ENCODE measurements at places on chromosomes 12 and 14.
A peak's percentile ranks its signal among the peaks of the same experiment; 100 is the strongest.

GRCh38 chr14:49986343-49987014, 93.6 kb downstream of the ARF6 start:
- DNase-seq, result no peak

DNA sequence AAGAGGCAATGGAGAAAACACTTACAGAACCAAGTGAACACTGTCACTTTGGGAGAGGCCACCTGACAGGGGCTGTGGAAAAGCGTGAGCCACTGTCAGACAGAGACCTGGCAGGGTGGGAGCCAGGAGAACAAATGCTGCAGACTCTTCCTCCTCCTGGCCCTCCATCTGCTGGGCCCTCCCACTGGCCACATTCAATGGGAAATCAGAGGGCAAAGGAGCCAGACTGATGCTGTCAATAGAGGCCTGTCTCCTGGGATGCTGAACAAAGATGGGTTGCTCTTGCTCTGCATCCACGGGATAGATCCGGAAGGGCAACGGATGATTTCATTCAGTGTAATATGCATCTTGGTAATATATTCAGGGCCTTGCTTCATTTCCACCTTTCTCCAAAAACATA, 44.9 kb upstream of the BCAT1 start:
- DNase-seq, result no peak

GRCh38 chr12:41794336-41794735, 350.3 kb downstream of the GXYLT1 start:
- no peak for DNase-seq

DNA sequence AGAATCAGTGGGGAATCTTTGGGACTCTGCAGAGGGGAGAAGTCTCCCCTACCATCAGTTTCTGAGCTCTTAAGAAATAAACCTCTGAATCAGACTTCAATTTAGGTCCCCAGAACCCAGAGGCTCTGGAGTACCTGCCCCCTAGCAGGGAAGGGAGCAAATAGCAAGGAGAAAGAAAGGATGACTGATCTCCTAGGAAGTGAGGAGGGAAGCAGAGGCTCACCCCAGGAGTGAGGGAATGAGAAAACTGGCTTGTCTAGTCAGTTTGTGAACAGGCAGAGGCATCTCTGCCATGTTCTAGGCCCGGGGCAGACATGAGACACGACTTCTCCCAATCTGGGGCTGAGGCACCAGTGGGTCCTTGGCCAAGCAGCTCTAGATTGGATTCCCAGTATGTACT, 24.3 kb upstream of the SMUG1 start:
- DNase-seq, result no peak

- no peak for DNase-seq
These were observed 57.2 kb upstream of the PELI2 start for GRCh38 chr14:56061051-56061450.

GRCh38 chr14:100078216-100078803, 13.1 kb downstream of the EVL start:
- DNase-seq, result no peak

GRCh38 chr12:130877333-130877732, 5.5 kb downstream of the RAN start:
- no peak for DNase-seq

- peak; percentile 44 for DNase-seq
These were observed 10.3 kb downstream of the TBPL2 start for GRCh38 chr14:55430024-55430690.

DNA sequence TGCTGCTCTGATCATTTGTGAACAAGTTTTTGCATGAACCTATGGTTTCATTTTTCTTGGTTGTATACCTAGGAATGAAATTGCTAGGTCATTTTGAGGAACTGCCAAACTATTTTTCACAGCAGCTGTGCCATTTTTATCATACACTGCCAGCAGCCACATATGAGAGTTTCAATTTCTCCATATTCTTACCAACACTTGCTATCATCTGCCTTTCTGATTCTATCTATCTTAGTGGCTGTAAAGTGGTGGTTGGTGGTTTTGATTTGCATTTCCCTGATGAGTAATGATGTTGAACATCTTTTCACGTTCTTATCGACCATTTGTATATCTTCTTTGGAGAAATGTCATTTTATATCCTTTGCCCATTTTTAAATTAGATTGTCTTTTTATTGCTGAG, 146.1 kb downstream of the C12orf75 start:
- no peak for DNase-seq

GRCh38 chr14:35932659-35933159, 106.6 kb downstream of the BRMS1L start:
- DNase-seq, result no peak

DNA sequence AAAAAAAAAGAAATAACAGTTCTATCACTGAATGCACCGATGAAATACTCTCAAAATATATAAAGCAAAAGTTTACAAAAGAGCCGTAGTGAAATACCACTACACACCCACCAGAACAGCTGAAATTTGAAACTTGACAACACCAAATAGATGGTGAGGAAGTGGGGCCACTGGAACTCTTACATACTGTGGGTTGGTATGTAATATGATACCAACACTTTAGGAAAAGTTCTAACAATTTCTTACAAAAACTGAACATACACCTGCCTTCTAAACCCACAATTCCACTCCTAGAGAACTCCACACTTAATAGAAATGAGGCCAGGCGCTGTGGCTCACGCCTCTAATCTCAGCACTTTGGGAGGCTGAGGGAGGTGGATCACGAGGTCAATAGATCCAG, 14.1 kb downstream of the EIF5 start:
- DNase-seq, result no peak

- DNase-seq, result no peak
These were observed 560.5 kb downstream of the BCL11B start for GRCh38 chr14:98711453-98711852.

DNA sequence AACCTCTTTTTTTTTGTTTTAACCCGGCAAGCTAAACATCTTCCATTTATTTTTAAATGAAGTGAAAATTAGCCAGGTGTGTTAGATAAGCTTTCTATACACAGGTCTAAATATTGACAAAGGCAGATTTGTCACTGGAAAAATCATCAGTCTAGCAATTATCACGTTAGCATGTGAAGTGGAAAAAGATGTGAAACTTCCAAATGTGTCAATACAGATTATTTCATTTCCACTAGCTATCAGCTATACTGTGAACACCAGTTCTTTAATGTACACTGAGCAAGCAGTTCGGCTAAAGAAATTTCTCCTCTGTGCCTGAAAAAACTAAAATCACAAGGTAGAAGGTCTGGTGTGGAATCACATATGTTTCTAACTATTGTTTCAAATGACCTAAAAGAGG, 96.6 kb upstream of the G2E3 start:
- no peak for DNase-seq

DNA sequence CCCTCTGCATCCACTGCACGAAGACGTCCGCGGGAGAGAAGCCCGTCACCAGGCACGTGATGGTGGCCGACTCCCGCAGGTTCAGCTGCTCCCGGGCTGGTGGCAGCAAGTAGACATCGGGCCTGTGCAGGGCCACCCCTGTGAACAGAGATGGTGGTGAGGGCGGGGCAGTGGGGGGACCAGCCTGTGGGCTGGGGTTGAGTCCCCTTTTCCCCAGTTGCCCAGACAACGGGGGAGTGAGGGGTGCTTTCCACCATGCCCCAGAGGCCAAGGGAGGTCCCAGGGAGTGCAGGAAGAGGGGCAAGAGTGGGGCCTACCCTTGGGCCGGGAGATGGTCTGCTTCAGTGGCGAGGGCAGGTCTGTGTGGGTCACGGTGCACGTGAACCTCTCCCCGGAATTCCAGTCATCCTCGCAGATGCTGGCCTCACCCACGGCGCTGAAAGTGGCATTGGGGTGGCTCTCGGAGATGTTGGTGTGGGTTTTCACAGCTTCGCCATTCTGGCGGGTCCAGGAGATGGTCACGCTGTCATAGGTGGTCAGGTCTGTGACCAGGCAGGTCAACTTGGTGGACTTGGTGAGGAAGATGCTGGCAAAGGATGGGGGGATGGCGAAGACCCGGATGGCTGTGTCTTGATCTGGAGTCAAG, 328.3 kb downstream of the TMEM121 start:
- DNase-seq, result no peak

DNA sequence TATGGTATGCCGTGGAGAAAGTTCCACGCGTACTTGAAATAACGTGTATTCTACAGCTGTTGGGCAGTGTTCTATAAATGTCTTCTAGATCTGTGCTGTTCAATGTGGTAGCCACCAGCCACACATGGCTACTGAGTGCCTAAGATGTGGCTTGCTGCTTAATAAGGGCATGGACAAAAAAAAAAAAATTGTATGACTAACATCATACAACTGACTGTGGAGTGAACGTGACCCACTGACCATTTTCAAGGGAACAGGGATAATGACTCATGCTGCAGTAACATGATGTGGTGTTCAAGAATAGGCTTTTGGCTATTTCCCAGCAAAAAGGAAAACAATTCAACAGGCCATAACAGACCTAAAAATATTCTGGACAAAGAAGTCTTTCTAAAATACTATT, 13.0 kb downstream of the ATG14 start:
- DNase-seq, result no peak

DNA sequence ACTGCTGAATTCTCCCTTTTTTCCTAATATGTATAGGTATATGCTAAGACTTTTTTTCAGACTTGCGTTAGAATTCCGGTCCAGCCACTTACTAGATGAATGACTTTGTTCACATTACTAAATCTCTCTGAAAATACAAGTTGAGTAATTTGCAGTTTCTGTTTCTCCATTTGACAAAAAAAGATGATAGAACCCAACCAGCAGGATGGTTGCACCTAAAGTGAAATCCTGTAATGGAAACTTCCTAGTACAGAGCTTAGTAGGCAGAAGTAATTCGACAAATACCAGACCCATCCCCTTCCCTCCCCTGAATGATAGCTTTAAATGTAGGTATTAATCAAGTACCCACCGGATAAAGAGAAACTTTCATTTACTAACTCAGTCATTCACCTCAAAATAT, 113.6 kb upstream of the RAP1B start:
- no peak for DNase-seq

DNA sequence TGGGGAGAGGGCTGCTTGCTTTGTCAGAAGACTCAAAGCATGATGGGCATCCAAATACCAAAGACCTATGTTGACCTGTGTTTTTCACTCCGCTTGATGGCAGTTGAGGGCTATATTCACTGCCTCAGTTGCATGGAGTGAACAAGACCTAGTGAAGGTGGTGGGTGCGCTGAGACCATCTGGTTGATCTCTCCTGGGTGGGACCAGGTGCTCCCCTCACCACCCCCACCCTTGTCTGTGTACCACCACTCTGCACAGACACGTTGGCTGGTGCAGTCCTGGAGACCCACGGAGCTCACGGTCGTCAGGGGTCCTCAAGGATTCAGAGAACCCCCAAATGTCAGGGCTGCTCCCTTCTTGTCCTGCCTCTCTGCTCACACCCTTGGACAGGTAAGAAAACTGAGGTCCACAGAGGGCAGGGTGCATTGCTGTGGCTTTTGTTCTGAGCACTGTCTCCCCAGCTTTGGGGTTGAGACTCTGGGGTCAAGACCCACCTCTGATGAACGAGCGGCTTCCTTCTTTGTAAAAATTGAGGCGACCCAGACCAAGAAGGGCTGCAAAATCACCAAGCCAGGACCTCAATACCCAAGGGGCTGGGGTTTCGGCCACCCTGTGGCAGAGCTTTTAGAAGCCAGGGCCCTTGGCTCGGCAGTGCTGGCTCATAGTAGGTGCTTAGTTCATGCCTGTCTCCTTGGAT, 166.3 kb upstream of the RTL1 start:
- no peak for DNase-seq

DNA sequence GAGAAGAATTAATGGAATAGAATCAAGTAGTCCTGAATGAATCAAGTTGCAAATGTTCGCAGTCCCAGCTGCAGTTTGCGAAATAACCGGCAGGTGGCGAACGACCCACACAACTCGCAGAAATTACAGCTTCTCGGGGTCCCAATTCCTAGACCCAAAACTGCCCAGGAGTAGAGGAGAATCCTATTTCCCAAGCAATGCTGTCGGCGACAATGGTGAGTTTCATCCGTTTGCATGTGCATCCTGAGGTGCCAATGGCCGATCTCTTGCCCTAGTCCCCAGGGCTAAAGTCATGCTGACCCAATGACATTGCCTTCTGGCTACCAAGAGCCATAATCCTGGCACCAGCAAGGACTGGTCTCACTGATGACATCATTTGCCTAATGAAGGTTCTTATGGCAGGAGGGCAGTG, 8.5 kb upstream of the ASCL1 start:
- peak; percentile 53 for DNase-seq

DNA sequence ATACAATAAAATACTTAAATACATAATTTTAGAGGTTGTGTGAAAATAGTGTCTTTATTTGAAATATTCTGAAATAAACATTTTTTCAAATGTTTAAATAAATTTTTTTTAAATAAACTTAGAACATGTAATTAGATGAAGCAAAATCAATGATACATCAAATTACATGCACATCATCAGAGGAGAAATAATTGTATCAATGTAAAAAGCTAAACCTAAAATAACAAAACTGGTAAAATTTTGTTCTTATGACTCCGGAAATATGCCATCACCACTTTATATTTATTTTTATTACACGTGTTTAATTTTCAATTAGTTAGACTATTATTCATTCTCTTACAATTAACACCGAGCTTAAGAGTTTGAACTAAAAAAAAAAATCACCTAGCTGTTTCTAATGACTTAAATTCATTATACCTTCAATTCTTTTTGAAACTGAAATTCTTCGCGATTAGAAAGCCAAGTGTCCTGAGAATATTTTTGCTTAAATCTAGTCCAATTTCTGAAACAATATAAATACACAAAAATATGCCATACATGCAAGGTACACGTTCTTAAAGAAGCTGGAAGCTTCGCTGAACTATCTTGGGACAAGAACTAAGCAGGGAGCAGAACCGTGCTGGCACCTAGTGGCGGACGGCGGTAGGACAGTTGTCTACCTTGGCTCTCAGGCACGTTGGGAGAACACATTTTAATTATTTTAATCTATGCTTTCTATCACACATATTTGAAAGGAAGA, 230.5 kb downstream of the SLC25A21 start:
- DNase-seq, result peak; percentile 54

DNA sequence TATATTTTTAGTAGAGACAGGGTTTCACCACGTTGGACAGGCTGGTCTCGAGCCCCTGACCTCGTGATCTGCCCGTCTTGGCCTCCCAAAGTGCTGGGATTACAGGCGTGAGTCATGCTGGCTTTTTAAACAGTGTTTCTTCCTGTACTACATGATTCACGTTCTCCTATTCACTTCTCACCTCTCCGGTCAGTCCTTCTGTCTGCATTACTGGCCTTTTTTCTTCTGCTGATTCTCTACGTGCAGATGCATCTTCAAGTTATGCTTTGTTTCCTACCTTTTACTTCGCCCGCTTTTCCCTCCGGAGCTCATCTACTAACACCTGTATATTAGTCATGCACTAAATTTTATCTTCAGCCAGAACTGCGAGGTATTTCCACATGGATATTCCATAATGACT, 296.2 kb upstream of the FLRT2 start:
- no peak for DNase-seq

- no peak for DNase-seq
These were observed 3.4 kb downstream of the PRIMA1 start for GRCh38 chr14:93784878-93785277.

GRCh38 chr14:76772300-76773187, 11.3 kb downstream of the VASH1 start:
- DNase-seq, result no peak

- no peak for DNase-seq
These were observed 1.7 kb upstream of the JPH4 start for GRCh38 chr14:23580152-23580926.
